Common myeloid progenitor, CD34-positive (primary cell): ENCODE measurements at places on chromosomes 12 and 14.
A peak's percentile ranks its signal among the peaks of the same experiment; 100 is the strongest.

- DNase-seq: no peak
Measured at GRCh38 chr14:44379292-44379977, 127.6 kb downstream of the FSCB start.

GRCh38 chr14:68569970-68570409, 222.9 kb downstream of the ZFP36L1 start:
- DNase-seq: no peak

DNA sequence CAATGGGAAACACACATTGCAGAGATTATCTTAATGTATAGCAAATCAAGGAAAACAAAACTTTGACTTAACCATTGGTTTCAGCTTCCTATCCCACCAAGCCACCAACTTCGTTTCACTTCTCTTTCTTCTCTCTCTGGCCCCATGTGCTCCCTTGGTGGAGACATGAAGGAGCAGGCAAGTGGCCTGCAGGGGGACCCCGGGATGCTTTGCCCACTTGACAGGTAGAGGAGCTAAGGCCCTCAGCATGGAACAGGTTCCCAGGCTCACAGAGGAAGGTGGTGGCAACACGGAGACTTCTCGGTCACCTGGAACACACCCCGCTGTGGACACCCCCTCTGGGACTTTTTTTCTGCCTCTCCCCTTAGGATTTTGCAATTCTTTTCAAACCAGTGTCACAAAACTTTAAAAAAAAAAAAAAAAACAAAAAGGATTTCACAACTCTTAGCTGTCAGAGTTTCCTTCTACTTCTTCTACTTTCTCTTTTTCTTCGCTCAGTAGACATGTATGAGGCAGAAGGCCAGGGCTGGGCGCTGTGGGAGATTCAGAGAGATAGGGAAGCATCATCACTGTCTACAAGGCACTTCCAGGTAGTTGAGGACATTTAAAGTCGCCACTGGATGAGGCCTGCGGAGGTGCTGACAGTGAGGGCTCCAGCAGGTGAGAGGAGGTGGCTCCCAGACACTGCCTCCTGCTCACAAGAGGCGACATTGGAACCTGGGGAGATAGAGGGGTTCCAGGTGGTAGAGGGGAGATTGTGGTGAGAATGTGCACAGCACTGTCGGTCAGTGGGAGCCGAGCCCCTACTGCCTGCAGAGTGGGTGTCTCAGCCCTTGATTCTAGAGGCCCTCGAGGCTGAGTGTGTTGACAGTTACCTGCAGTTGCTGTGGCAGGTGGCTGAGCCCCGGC, 119.6 kb downstream of the GCH1 start:
- DNase-seq: peak; percentile 65

- DNase-seq: no peak
Measured at GRCh38 chr12:75831402-75831801, 200.2 kb downstream of the PHLDA1 start.

DNA sequence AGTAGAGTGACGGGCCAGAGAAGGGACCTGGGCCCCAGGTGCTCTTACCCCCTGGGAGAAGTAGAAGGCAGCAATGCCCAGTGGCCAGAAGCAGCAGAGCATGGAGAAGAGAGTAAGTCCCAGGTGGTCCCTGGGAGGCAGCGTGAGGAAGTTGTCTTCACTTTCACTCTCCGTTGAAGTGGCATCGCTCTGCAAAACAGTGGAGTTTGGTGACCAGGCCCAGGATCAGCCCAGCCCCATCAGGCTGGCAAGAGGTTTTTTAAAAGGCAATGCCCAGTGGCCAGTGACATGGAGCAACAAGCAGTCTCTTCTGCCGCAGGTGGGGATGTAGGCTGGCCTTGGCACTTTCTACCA, 18.2 kb downstream of the SYNDIG1L start:
- no peak for DNase-seq

DNA sequence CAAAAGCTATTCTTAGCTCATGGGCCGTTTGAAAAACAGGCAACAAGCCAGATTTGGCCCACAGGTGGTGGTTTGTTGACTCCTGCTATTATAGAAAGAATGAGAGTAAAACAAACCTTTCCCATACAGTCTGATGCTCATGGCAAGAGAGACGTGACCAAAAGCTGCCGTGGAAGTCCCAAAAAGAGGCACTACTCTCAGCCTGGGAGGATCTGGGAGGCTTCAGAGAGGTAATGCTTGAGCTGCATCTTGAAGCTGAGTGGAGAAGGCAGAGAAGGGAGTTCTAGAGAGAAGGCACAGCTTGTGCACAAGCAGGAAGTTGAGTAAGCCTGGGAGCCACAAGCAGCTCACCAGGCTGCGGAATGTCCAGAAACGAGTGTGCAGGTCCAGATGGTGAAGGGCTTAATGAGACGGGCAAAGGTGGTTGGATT, 9.6 kb downstream of the PLXNC1 start:
- DNase-seq: no peak

DNA sequence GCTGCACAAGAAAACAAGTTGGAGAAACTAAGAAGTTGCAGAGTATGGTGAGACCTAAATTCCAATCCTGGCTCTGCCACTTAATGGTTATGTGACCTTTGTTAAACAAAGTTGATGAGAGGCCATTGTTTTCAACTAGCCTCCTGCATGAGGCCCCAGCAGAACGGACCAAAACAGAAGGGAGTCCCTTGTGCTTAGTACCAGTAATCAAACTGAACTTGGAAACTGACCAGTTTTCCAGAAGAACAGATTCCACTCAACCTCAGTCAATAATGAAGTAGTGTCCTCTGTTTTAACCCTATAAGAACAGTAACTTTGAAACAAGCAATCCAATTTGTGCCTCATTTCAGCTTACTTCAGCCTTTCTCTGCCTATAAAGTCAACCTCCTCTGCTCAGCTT, 69.9 kb downstream of the C12orf56 start:
- DNase-seq: no peak

- no peak for DNase-seq
Measured at GRCh38 chr12:67937822-67938221, 51.4 kb upstream of the IFNG-AS1 start.

GRCh38 chr14:89184952-89185351, 232.1 kb downstream of the FOXN3 start:
- no peak for DNase-seq

GRCh38 chr12:81726634-81727033, 32.5 kb downstream of the PPFIA2 start:
- DNase-seq: no peak
